T-helper 17 cell (primary cell): ENCODE measurements at places on chromosomes 7 and 10.

- DNase-seq = no peak
These were observed 72.6 kb upstream of the PDLIM1 start for GRCh38 chr10:95363303-95363912.

- DNase-seq = no peak
These were observed 54.6 kb downstream of the CSGALNACT2 start for GRCh38 chr10:43192884-43193283.

DNA sequence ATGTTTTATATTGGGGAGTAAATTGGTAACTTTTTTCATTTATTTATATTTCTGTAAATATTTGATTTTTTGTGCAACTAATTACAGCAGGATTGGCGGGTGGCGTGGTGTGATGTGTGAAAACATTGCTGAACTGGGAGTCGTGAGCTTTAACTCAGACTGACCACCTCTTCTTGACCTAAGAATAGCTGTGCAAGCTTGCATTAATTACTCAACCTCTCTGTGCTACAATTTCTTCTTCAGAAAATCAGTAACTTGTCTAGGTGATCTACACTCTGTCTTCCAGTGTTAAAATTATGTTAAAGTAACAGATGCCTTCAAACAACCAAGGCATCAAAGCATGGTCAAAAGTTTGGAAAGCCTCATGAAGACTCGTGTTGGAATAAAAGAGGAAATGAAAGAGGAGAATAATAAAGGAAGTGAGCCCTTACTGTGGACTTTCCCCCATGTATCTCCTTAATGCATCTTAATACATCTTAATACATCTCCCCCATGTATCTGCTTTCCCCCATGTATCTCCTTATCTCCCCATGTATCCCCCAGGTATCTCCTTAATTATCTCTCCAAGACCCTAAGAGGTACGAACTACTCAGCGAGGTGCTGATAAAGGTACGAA lies 71.2 kb downstream of the SVIL start:
- no peak for DNase-seq

DNA sequence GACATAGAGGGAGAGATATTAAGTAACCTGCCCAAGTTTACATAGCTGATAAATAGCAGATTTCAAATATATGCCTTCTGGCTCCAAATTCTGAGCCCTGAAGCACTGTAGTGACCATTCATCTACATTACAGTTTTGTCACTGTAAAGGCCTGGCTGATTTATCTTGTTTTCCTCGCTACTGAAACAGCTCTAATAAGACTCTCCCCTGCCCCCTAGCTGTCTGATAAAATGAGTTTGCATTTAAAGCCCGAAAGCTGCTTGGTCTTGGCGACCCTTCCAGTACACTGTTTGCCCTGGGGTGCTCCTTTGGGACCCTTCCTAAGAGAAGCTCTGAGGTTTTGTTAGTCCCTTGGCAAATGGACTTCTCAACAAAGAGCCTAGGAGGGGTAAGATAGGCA lies 59.7 kb upstream of the RAB11FIP2 start:
- no peak for DNase-seq

DNA sequence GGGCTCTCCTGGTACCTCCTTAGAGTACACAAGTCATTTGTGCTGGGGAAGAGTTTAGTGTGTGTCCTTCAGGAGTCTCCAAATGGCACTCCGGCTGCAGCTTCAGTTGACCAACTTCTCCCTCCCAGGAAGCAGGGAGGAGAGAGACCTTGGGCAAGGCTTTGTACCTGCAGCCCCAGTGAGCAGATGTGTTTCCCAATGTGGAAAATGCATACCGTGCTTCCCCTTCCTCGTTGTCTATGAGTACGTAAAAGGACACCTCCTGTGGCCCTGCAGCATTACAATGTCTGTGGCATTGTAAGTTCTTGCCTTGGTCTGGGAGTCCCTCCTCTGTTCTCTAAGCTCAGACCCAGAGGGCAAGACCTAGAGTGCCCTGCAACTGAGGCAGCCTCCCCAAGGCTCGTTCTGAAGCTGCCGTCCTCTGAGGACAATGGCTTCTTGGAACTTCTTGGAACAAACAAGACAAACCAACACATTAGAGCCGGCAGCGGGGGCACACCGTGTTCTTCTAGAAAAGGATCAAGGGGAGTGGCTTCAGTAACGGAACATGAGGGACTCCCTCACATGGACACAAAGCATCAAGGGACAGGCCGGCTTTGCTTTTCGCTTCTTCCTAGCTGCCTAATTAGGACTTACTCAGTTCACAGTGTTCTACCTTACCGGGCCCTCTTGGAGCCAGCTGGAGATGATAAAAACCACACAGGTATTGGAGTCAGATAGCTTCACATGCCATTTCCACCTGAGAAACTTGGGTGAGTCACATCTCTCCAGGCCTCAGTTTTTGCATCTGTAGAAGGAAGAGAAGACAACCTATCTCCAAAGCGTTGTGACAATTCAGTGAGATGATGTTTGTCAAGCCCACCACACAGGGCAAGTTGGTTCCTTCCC lies 20.9 kb upstream of the PPA1 start:
- DNase-seq = no peak

DNA sequence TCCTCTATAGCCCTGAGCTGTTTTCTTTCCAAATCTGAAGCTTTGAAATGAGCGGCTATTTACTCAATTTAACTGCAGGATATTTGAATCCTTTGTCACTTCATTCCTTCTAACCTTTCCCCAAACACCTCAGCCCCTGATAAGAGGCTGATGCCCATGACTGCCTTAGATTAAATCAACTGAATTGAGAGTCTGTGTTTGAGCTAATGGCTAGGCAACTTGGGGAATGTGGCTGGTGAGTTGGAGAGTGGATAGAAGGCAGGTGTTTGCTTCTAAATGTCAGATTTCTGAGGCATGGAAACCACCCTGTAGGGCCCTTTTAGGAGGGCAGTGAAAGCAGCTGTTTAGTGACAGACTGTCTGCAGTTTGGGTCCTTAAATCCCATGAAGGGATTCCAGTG lies 759.9 kb downstream of the LRMDA start:
- DNase-seq = no peak

DNA sequence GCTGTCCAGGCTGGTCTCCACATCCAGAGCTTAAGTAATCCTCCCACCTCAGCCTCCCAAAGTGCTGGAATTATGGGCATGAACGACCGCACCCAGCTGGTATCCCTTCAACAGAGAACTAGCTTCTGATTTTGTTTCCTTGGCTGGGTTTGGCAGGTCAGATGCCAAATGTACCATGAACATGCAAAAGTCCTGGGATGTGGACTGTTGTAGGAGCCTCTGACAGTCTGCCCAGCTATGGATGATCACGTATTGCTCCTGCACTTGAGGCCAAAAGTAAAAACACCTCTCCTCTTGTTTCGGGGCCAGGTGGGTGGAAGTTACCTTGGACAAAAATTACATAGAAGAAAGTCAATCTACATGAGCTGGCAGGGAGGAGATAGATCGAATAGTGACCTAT lies 699.5 kb downstream of the TYW1 start:
- DNase-seq = no peak

DNA sequence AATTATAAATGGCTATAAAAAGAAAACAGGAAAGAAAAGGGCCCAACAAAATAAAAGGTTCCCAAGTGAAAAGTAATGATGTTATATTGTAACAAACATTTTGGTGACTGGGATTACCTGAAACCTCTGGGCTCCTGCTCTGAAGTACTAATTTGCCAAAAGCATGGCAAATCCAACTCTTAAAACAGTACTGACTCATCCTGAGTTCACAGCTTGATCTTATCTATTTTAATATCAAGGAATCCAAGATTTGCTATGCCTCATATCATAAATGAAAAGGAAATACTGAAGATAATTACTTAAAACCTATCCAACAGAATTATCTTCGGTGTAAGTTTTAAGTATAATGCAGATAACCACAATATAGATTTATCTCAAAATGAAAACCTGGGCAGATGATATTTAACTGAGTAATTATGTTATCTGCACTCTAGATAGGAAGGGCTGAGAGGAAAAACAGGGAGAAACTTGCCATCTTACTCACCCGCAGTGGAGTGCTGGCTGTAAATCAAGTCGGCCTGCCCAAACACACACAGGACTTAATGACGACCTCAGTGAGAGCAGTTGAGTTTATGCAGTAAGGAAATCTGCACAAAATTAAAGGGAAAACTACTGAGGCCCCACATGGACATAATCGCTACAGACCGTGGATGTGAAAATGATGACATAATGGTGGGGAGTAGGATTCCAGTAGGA lies 48.4 kb downstream of the MPP7 start:
- DNase-seq = no peak

DNA sequence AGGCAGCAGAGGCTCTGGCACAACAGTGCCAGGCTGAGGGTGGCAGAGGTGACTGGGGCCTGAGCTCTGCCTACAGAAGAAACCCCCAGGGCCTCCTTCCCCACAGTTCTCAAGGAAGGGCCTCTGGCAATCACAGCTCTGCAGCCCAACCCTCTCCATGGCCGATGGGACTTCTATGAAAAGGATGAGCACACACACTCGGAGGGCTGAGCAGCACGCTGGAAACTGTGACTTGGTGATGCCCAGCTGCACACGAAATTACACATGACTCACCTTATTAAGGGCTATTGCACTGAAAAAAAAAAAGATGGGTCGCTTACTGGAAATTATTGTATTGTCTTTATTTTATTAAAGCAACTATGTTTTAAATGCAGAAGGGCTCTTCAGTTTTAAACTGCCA lies 42.9 kb upstream of the LRRC18 start:
- no peak for DNase-seq

DNA sequence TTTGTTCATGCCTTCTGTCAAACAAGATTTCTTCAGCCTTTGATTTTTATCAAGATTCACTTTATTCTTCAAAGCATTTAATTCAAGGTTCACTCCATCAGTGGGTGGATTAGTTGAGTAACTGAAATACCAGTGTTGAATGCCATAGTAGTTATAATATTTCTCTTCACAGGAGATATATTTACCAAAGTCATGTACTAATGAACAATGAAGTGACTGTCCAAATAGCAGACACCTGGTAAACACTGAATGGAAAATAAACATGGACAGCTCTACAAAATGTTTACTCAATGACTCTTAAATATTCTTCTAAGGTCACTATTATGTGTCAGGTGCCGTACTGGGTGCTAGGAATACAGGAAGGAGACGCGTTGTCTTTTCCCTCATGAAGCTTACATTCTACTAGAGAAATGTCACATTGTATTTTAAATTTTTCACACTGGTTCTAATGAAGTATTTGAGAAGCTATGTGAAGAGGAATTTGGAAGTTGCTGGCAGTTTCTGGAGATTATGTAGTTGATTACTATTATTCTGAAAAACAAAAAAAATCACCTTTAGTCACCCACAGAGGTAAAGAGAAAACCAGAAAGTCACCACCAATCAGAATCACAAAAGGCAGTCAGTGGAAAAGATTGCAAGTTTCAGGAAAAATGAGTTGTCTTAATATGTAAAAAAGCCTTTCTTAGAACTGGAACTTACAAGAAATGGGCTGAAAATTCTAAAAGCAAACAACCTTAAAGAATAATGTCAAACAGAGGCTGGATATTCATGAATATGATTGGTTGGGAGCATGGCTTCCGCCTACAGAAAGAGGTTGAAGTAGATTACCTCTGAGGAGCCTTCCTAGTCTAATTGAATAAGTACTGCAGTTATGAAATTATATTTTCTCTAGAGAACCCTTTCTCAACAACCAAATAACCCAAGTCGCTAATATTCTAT lies 84.5 kb downstream of the RTKN2 start:
- DNase-seq = no peak

- DNase-seq = no peak
These were observed 21.8 kb downstream of the NT5C2 start for GRCh38 chr10:103171278-103171677.

DNA sequence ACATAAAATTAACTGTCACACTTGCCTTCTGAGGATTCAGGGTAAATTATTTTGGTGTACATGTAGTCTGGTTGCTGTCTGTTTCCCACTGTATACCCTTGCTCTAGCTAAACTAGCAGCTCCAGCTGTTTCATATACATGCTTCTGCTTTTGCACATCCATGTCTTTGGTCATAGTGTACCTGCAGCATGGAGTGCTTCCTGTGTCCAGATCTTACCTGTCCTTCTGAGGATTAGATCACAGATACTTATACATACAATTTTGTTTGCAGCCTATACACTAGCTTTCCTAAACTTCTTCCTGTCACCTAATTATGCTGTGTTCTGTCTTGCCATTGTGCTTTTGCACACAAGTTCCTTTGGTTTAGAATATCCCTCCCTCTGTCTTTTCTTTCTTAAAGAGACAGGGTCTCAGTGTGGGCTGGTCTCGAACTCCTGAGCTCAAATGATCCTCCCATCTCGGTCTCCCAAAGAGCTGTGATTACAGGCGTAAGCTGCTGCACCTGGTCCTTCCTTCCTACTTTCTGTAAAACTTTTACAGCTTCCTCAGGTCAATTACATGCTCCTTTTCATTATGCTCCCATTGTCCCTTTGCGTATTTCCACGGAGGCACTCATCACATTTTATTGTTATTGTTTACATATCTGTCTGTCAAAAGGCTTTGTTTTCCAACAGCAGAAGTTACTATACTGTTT lies 33.8 kb downstream of the TPST1 start:
- no peak for DNase-seq

DNA sequence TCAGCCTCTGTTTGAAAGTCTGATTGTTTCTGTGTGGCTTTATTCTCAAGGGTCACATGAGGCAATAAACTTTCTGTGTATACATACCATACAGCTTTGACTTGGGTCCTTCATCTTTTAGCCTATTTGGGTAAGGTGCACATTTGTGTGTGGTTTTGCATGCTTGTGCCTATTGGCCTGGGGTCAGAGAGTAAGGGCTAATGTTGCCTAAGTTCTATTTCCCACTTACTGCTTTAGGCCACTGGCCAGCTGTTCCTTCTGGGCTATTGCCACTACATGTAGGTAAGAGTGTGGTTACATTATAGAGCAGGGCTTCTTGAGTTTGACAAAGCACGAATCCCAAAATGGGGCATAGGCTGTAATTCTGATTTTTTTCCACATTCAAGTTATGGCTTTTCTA lies 21.8 kb downstream of the BBIP1 start:
- no peak for DNase-seq

GRCh38 chr10:70145666-70146488 lies 623 bp downstream of the TYSND1 start:
- DNase-seq = peak; percentile 58

DNA sequence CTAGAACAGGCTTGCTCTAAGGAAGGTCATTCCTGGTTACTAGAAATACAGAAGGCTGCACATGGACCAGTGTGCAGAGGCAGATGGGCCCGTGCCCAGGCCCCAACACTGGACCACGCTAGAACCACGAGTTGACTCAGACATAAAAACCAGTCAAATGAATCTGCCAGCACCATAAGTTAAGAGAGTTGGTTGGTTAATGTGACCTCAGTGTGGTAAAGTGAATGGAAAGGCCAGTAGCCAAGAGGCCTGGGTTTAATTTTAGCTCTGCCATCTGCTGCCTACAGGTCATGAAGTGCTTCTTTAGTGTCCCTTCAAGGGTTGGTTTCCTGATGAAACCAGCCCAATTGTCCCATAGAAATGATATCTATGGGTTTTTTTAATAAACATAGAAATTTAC lies 329.6 kb upstream of the NRP1 start:
- DNase-seq = no peak

DNA sequence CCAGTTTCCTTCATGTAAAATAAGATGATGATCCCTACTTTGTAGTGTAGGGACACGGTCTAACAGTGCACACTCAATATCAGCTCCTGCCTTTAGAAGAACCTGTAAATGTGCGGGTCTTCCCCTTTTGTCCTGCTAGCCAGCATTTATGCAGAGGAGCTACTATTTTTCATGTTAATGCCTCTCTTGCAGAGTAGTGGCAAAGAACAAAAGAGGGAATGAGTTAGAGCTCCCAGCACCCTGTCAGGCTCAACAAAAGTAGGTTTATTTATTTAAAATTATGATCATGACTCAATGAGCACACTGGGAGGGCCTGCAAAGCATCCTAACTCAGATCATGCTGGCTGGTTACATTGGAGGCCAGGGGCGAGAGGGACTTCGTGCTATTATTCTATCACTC lies 414.5 kb upstream of the COBL start:
- DNase-seq = no peak
